SHP77 treated with DMSO at 0.1 percent for 48 hours (cell line): ENCODE measurements at places on chromosomes 1 and 21.
A peak's percentile ranks its signal among the peaks of the same experiment; 100 is the strongest.

- no peak for DNase-seq
These were observed 13.3 kb upstream of the SPOCD1 start for GRCh38 chr1:31828926-31829690.

GRCh38 chr1:218529646-218530300 is 184.6 kb downstream of the TGFB2 start:
- DNase-seq: no peak

DNA sequence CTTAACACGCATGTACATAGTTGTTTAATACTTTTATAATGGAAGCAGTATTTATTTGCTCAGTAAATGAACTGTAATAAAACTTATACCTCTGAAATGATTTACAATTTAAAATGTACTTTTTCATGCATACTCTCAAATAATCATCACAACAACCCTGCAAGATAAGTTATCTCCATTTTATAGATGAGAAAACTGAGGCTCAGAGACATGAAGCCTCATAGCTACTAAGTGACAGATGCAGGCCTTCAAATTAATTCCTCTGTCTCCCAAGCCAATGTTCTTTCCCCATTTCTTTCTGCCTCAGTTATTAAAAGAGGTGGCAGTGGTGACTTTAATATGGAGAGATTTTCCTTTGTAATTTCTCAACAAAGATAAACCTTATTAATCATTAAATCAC is 19.6 kb upstream of the CLCA1 start:
- DNase-seq: no peak

GRCh38 chr1:94121411-94121821 is 468 bp upstream of the ABCA4 start:
- DNase-seq: no peak

- DNase-seq: no peak
These were observed 43.2 kb upstream of the FMO2 start for GRCh38 chr1:171141688-171142415.

- DNase-seq: no peak
These were observed 2.1 kb downstream of the F3 start for GRCh38 chr1:94539496-94539895.

- DNase-seq: no peak
These were observed 14.1 kb upstream of the A3GALT2 start for GRCh38 chr1:33335020-33335419.

GRCh38 chr1:183023146-183023600 is at the start of gene LAMC1:
LAMC1 (plus strand) TSS chr1:183023420; CDS start chr1:183023717, 297 bp downstream.
- peak; percentile 41 for DNase-seq

GRCh38 chr1:91809317-91809716 is 76.6 kb downstream of the TGFBR3 start:
- no peak for DNase-seq

DNA sequence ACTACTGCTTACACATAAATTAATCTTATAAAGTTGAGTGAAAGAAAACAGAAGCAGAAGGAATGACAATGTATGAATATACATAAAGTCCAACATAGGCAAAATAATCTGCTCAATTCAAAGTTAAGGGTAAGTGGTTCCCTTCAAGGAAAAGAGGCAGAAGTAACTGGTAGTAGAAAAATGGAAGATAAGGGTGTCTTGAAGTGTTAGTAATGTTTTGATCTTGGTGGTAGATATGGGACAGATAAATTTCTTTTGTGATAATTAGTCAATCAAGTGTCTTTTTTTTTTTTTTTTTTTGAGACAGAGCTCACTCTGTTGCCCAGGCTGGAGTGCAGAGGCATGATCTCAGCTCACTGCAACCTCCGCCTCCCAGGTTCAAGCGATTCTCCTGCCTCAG is 12.7 kb downstream of the USP48 start:
- no peak for DNase-seq

DNA sequence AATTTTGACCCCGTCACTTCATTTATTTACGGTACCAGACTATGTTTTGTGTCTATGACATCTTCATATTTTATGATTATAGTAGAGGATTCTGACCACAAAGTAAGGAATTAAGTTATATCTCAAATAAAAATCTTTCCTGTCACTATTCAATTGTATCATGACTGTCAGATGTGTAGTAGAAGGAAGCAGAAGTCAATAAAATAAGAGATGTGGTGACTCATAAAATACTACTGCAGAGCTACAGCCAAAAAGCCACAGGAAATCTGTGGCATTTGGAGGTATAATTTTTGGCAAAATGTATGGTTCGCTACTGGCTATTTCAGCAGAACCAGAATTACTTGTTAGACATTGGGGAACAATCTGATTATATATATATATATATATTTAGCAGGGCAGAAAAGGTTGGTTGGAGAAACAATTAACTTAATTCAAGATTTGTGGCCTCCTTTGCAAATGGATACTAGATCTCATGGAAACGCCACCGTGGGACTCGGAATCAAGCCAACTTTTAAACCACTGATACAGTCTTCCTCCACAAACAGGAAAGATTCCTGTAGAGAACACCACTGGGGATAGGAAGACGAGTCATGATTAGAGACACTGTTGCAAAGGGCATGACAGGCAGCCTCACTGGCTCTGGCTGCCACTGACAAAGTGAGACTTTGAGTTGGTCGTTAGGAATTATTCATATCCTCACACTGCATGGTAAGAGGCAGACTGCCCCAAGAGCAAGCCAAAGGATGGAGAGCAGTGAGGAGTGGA is 5.1 kb downstream of the FCRL2 start:
- no peak for DNase-seq

- DNase-seq: no peak
These were observed 22.7 kb downstream of the SLC35D1 start for GRCh38 chr1:67031121-67031858.

GRCh38 chr1:29237129-29237821 is 953 bp downstream of the PTPRU start:
- DNase-seq: no peak

DNA sequence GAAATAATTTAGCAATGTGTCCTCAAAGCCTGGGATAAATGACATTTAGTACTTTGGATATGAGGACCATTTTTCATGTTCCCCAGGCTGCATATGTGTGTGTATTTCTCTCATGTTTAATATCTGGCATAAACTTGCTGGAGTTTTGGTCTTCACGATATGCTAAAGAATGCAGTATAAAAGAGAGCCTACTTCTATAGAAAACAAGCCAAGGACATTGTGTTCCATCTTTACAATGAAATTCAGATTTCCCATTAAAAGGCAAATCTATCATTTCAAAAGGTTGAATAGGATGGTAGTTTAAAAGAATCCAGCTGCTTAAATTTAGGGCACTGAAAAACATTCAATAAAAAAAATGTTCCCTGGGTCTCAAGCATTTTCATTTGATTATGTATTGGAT is 169.0 kb upstream of the C1orf105 start:
- DNase-seq: no peak

- DNase-seq: no peak
These were observed 749 bp upstream of the LRIG2 start for GRCh38 chr1:113072141-113072756.

DNA sequence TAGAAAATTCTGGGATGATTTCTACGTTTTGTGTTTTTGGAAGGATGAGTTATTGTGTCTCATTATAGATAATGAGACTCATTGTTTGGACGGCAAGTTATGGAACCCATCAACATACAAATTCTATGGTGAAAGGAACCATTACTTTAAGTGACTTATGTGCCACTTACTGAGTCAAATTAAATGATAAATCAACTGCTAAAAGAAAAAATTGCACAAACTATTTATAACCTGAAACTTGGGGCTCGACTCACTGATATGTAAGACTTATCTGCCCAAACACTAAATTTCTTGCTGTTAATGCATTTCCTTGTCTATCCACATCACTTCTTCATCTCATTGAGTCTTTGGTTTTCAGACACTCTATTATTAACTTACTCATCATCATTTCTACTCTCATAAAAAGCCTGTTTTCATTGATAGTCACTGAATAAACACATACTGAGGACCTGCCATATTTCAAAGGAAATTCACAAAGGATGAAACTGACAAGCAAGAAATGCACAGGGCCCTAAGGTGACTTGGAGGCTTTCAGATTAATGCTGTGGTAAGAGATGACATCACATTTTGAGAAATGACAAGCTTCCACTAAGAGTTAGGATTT is 872.7 kb upstream of the ADAMTS5 start:
- no peak for DNase-seq

DNA sequence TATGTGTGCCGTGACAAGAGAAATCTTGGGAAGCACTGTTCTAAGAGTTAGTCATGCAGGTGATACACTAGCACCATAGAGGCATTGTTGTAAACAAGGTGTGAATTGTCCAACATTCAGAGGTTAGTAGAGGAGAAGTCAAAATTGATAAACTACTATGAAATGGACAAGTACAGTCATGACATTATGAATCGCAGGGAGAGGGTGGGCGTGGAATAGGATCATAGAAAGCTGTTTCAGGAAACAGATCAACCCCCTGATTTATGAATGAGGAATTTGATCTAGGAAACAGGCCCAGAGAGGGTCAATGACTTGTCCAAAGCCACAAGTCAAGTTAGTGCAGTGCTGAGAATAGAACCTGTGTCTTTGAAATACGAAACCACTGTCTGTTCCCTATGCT is 58.5 kb upstream of the LAX1 start:
- DNase-seq: no peak

GRCh38 chr1:20416706-20417105 is 69.3 kb downstream of the CAMK2N1 start:
- DNase-seq: no peak

GRCh38 chr1:92483610-92484471 is 2.9 kb downstream of the GFI1 start:
- peak; percentile 7 for DNase-seq

GRCh38 chr21:33185852-33186251 is 43.9 kb upstream of the IFNAR2 start:
- DNase-seq: no peak

GRCh38 chr1:48710318-48710717 is 66.4 kb downstream of the BEND5 start:
- DNase-seq: no peak

DNA sequence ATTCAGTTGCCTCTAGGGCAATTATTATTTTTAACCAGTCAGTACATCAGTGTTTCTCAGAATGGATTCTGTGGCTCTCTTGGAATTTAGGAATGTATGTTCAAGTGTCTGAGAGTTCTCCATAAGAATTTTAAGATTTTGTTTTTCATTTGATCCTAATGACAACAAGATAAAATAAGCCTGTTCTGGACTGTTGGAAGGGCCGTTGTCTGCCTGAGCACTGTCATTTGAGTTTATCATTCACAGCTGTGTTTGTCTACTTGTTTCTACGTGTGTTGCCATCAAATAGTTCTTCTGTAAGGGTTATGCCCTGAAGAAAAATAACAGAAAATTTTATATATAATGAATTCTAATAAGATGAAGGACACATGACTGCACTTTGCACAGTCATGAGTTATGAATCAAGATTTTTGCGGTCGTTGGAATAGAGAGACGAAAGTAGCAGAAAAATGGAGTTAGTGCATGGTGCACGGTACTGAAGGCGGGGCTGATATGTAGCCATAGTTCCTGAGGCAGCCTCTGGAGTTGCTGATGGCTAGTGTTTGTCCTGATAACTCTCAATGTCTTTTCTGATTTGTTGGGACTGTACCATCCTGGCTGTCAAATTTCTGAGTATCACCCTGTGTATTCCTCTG is 92.5 kb downstream of the NOS1AP start:
- DNase-seq: no peak

DNA sequence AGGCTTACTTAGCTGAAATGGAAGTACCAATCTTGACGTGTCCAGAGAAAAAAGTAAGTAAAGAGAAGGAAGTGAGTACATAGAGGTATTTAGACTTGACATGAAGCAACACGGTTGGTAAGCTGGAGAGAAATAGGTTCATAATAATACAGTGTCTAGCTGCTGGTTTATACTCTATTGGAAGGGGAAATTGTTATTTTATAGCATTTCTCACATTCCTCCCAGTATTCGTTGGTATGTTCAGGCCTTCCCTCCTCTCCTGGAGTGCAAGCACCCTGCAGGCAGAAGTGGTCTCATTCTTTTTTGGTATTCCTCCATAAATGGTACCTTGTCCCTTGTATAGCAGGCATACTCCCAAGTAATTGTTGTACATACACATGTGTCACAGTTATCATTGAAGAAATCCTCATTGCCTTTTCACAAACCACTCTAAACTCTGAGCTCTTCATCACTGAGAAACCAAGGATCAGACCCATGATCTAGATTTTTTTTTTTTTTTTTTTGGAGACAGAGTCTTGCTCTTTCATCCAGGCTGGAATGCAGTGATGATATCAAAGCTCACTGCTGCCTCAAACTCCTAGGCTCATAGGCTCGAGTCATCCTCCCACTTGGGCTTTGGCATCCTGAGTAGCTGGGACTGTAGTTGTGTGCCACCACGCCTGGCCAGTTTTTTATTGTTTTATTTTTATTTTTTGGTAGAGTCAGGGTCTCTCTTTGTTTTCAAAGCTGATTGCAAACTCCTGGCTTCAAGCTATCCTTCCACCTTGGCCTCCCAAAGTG is 9.8 kb upstream of the IPO9 start:
- no peak for DNase-seq

DNA sequence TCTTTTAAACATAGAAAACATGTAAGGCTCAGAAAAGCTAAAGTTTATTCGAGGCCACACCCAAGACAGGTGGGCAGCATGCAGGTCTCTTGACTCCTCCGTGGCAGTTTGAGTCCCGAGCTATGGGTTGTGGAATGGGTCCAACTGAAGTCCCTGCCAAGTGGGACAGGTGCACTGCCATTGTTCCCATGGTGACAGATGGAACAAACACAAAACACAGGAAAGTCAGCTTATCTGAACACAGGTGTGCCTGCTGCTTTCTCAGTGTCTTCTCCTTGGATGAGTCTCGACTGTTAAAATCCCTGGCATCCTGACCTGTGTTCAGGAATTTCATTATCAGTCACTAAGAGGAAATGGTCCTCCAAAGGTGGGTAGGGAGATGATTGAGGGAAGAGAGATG is 99.0 kb upstream of the RAB4A start:
- DNase-seq: peak; percentile 23

DNA sequence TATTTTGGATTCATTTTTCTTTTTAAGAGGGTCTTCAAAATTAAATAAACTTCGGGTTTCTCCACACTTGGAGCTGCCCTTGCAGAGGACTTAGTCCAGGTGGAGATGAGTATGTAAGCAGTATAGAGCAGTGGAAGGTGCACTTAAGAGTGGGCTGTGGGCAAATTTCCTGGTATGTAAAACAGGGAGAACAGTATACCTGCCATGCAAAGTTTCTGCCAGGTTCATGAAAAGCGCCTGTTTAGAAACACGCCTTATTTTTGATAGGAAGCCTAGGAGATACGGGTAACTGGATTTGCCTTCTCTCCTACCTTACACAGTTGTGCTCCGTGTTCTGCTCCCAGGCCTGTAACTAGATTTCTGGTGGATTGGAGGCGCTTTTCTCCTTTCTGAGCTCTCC is 1.2 kb downstream of the KDM4A start:
- DNase-seq: no peak
